ENCODE measurements at places on chromosomes 6 and 20. TPM values are rescaled to one million over a fixed set of nuclear protein-coding genes. Genes with fewer than 3 reads are reported as not detected.

DNA sequence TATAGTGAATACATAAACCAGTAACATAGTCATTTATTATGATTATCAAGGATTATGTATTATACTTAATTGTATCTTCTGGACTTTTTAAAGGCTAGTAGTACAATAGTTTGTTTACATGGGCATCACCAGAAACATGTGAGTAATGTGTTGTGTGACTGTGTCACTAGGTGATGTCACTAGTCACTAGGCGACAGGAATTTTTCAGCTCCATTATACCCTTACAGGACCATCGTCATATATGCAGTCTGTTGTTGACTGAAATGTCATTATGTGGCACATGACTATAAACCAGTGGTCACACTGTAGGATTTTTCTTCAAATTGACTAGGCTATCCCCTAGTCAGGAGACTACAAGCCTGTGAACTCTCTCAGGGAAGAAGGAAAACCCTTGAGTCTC, 86.5 kb upstream of the CENPW start:
- DNase-seq, result no peak

COL11A2 gene
- total RNA-seq, result 5.8 TPM

GRCh38 chr20:15316556-15316955, 979.1 kb upstream of the FLRT3 start:
- DNase-seq, result no peak

DNA sequence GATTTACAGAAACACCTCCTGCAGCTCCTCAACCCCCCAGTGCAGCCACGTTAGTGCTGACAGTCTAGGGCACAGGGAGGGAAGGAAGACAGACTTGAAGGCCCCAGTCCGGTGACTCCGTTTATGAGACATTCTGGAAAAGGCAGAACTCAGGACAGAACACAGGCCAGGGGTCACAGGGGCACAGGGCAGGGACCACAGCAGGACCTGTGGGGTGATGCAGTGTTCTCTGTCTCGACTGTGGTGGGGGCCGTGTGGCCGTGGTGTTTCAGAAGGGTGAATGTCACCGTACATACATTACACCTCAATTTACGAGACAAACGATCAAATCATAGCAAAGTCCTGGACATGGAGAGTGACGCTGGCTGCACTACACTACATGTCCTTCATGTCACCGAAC, 11.3 kb downstream of the BHLHE23 start:
- DNase-seq, result no peak

FNDC11 gene
- total RNA-seq, result not detected

DNA sequence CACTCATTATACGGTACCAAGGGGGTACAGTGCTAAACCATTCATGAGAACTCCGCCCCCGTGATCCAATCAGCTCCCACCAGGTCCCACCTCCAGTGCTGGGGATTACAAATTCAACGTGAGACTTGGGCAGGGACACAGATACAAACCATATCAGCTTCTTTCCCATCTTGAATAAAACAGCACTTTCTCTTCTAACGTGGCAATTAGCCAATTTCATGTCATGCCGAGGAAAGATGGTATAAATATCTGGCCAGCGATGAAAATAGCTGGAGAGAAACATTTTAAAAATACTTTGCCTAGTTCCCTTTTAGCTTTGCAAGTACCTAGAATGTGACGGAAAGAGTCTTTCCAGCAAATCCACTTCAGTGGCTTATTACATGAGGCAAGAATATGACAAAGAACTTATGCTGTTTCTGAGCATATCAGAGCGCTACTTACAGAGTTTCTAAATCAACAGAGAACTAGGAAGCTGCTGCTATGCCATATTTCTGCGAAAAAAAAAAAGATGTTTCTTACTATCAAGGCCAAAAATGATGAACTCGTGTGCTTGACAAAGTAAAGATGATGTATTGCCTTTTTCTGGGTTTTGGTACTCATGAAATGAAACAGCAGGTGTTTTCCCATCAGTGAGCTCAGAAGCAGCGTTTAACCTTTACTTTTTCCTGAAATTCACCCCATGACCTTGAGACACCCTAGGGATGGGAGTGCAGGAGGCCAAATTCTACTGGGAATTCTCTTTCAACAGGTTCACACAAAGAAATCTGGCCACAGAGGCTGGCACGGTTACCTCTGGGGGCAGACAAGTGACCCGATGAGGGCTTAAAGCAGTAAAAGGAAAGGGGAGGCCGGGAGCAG, 37.9 kb downstream of the AGPAT4 start:
- no peak for DNase-seq

- no peak for DNase-seq
Measured at GRCh38 chr20:58198901-58199355, 29.5 kb downstream of the ANKRD60 start.

GRCh38 chr6:113971741-113972140, 793 bp upstream of the HDAC2 start:
- no peak for DNase-seq

DNA sequence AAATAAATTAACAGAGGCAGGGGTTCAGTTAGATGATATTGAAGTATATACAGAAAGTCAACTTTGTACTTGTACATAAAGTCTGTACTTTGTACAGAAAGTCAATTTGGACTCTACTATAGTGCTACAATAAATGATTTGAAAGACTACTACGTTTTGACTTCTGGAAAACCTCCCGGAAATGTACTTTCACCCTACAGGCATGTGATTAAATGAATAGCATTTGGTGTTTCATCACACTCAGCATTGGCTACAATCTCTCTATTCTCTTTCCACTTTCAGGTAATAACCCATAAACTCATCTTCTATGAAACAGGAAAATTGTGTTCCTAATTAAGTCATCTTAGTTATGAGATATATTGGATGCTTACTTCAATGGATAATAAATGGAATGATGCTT, 25.6 kb upstream of the MC3R start:
- DNase-seq, result no peak

GRCh38 chr6:142380626-142381025, 78.8 kb downstream of the ADGRG6 start:
- DNase-seq, result no peak

DEFB132 gene
- total RNA-seq, result not detected

GRCh38 chr6:150346346-150346745, 22.5 kb upstream of the IYD start:
- no peak for DNase-seq

CGAS gene
- 1.1 TPM for total RNA-seq

- no peak for DNase-seq
Measured at GRCh38 chr6:15989397-15989796, 139.5 kb upstream of the MYLIP start.

TREML2 gene
- total RNA-seq, result not detected

UBR2 gene
- 44.2 TPM for total RNA-seq

BHLHE23 gene
- not detected for total RNA-seq

- DNase-seq, result peak; percentile 63
Measured at GRCh38 chr6:157669747-157670216, 153.3 kb upstream of the SNX9 start.

GRCh38 chr20:54468082-54468481, 7.3 kb upstream of the DOK5 start:
- DNase-seq, result peak; percentile 51

- DNase-seq, result no peak
Measured at GRCh38 chr20:51420111-51420510, 122.4 kb downstream of the NFATC2 start.

GRCh38 chr6:138945354-138945753, 42.7 kb downstream of the REPS1 start:
- no peak for DNase-seq

- no peak for DNase-seq
Measured at GRCh38 chr6:111653979-111654378, 48.3 kb upstream of the TRAF3IP2 start.

DNA sequence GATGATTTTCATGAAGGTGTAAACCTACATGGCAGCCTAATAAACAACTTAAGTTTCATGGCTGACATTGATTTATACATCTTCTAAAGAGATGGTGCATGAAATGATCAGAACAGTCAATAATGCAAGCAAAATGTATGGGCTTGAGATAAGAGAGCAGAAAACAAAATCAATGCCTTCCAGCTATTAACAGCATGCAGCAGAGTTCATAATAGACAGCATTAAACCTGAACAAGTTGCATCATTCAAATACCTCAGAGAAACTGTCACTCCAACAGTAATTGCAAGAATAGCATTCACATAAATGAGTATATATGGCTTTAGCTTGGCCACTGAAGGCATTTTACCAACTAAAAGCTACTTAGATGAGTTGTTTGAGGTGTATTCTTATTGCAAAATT, 319.6 kb upstream of the ARID1B start:
- DNase-seq, result no peak

PTCRA gene
- total RNA-seq, result not detected

GRCh38 chr6:40882323-40882997, 156.6 kb downstream of the UNC5CL start:
- DNase-seq, result no peak
